ENCODE measurements at places on chromosomes 2 and 18.

DNA sequence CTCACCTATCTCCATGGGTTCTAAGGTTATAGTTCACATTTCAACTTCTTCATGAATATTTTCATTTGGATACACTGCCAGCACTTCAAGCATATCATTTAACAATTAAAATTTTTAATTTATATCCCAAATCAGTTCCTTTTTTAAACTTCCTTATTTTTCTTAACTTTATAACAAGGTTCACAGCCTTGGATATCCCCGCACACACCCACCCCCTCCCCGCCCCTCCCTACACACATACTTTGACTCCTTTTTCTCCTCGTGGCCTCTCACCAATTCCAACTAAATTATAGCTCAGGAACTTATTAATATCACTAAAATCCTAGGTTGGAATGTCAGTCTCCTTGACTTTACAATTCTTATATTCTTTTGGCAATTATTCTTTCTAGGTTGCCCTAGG, 163.6 kb upstream of the SETBP1 start:
- DNase-seq: no peak

GRCh38 chr2:68032702-68033101, 30.1 kb downstream of the C1D start:
- no peak for DNase-seq

GRCh38 chr2:3036432-3037125, 341.0 kb downstream of the EIPR1 start:
- DNase-seq: no peak

DNA sequence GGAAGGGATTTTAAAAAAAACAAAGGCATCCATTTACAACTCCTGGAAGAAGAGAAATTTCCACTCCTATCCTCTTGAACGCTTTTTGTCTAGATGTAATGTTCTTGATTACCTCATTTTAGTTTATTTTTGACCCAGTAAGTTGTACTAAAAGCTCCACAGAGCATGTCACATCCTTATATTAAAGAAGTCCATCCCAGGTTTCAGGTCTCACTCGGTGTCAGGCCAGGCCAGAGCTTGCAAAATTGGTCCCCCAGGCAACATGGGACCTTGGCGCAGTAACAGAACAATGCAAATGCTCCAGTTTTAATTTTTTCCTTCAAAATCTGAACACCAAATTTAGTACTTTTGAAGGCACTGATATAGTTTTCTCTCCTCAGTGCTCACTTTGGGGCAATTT, 218.4 kb upstream of the REV1 start:
- no peak for DNase-seq

GRCh38 chr2:240834377-240834975, 14.5 kb upstream of the KIF1A start:
- DNase-seq: no peak

DNA sequence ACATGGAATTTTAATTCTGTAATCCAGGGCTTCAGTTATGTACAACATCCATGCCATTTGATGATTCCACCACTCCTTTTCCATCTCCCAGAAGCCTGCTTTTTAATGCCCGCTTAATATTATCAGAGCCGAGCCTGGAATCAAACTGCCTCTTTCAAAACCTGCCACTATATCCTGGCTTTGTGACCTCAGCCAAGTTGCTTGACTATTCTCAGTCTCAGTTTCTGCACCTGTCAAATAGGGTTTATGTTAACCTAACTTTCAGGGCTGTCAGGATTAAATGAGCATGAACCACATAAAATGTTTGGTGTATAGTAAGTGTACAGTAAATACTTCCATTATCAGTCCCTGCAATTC, 108.7 kb downstream of the XRCC5 start:
- no peak for DNase-seq

- DNase-seq: no peak
These were observed 587.7 kb downstream of the CPS1 start for GRCh38 chr2:211144078-211144477.

DNA sequence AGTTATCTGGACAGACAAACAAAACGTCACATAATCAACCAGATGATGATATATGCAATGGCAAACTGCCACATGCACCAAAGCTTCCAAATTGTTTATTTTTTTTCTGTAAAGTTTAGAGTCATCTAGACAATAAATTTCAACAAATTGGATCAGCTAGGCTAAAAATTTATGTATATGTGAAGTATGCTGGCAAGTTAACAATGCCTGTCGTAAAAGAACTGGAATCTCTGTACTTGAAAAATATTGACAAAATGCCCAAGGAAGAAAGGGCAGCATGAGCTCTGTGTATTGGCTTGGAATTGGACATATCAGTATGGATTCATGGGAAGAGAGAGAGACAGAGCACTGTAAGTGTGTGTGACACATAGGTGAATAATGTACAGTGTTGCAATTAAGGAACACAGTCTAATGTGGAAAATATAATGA, 309.8 kb downstream of the ERBB4 start:
- DNase-seq: no peak

DNA sequence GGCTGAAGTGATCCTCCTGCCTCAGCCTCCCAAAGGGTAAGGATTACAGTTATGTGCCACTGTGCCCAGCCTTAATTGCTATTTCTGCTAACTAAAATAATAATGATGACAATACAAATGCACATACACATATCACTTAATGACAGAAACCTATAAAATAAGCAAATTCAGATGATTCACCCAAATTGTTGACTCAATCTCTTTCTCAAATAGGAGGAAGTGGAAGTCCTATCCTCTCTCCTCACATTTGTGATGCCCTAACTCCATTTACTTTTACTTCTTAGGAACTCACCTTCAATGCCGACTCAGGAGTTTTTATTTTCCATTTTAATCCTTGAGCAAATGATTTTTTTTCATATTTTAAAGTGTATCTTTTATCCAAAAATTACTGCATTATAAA, 24.5 kb upstream of the RAPH1 start:
- DNase-seq: no peak

- DNase-seq: no peak
These were observed 36.7 kb upstream of the FOXI3 start for GRCh38 chr2:88489181-88489580.

GRCh38 chr2:213991453-213992108, 419.3 kb upstream of the VWC2L start:
- DNase-seq: no peak

GRCh38 chr2:127911737-127912136, 26.0 kb upstream of the AMMECR1L start:
- DNase-seq: no peak

DNA sequence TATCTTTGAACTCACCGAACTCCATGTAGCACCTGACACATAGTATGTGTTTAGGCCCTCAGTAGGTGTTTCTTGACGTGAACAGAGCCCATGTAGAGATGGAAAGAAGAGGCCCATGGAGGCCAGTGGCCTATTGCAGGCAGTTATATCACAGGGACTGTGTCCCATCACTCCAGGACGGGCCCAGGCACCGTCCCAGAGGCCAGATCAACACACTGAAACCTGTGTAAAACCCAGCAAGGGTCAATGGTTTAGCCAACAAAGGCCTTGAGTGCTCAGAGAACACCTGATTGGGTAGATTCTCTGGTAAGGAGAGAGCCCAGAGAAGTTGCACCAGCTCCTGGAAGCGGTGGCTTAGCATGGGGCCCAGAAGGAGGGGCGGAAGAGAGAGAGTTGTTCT, 82.8 kb downstream of the INHBB start:
- DNase-seq: no peak

GRCh38 chr2:218849721-218850120, 9.9 kb upstream of the WNT6 start:
- DNase-seq: no peak

GRCh38 chr2:239531456-239532241, 130.8 kb upstream of the HDAC4 start:
- no peak for DNase-seq

- DNase-seq: no peak
These were observed 466.9 kb upstream of the HNRNPA3 start for GRCh38 chr2:176745543-176746200.

GRCh38 chr18:67108894-67109293, 407.6 kb downstream of the DSEL start:
- DNase-seq: no peak

GRCh38 chr2:51149725-51150124, 117.8 kb upstream of the NRXN1 start:
- peak; percentile 3 for DNase-seq

DNA sequence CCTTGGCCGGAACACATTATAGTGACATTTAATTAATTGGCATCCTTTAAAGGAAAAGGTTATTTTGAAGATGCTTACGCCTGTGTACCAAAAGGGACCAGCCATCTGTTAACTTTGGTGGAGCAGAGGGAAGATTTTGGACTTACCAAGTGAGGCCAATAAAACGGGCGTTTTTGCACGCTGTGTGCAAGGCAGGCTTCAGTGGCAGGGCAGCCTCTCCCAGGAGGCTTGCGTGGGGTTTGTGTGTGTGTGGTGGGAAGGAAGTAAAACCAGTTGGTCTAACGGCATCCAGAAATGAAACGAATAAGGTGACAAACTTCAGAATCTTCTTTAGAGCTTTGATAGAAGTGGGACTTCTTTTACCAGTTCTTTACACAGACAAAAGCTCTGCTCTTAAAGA, 191.7 kb downstream of the PRKCE start:
- no peak for DNase-seq

DNA sequence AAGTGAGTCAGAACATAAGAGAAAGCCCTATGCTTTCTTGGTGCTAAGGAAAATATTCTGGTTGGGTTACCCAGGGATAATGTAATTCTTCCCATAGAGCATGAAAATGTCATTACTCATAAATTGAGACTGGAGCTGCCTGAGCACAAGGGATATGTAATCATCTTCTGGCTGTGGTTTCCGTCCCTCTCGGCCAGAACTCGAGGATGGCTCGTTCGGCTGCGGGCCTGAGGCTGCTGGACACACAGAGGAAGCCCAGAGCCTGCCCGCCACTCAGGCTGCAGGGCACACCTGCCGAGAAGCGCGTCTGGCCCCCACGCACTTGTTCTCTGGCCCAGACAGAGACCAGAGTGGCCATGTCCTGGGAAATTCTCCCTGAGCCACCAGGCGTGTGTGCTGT, 104.9 kb downstream of the ASAP2 start:
- DNase-seq: no peak

Data from NCI-H1694 (cell line).